HTR-8/SVneo (cell line): ENCODE measurements at places on chromosomes 6 and 20.
A peak's percentile ranks its signal among the peaks of the same experiment; 100 is the strongest.

DNA sequence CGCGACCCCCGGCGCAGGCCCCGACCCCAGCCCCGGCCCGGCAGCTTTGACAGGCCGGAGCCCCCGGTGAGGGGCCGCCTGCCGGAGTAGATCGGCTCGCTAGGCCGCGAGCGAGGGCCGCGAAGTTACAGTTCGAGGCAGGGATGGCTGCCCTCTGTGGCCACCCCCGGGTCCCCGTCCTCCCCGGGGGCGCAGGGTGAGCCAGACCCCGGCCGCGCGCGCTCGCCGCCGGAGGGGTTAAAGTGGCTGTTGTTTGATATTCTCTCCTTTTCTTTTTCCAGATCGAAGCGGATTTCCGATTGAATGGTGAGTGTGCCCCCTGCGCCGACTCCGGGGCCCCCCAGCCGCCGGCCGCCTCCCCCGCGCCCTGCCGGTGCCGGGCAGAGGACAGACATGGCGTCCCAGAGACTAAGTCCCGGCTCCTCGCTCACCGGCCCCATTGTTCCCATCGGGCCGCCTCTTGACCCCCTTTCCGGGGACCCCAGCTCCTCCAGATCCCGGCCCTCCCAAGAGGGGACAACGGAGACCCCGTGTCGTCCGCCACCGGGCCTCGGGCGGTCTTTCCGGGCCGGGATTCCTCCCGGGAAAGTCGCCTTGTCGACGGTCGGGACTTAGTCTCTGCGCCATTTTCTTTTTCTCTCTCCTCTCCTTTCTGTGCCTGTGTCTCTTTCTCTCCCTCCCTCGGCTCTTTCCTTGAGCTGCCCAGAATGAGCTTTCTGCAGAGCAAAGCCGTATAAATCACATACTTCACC, 704 bp downstream of the TOP1 start:
- DNase-seq = peak; percentile 57

- no peak for DNase-seq
Measured at GRCh38 chr20:34925981-34926380, 29.6 kb downstream of the GSS start.

DNA sequence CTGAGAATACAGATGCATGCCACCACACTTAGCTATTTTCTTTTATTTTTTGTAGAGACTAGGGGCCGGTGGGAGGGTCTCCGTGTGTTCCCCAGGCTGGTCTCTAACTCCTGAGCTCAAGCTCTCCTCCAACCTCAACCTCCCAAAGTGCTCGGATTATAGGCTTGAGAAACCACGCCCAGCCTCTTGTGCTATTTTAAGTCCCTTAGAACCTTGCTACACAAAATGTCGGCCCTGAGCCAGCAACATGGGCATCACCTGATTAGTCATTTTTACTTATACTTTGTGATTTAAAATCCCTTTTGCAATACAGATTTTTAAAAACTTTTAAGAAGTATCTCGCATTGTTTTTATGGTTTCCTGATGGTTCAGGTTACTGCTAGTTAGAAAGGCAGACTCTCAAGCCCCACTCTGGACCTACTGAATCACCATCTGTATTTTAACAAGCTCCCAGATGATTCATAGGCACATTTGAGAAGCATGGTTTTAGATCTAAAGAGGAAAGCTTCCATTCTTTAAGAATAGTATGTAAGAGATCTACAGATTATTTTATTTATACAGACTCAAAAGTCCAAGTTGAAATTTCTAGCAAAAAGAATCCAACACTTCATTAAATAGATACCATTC, 186.3 kb downstream of the PTPRT start:
- no peak for DNase-seq

GRCh38 chr6:118750143-118750542, 98.8 kb upstream of the CEP85L start:
- DNase-seq = no peak

GRCh38 chr6:29965873-29966601, 23.7 kb downstream of the HLA-A start:
- DNase-seq = peak; percentile 54
